NCI-H460 (cell line): ENCODE measurements at places on chromosomes 4 and X.

DNA sequence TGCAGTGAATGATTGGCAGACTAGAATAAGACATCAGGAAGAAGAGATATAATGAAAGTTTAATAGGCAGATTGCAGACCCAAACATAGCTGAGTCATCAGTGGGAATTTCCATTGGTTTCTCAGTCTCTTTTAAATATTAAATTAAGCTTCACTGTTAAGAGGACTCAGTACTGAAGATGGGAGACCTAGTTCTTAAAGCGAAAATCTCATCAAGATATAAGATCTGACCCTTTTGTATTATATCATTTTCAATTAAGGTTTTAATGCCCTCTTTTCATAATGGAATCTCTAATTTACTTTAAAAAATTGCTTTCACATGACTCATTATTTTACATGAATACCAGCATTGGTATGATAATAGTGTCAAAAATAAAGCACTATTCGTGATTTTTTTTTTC, 168.9 kb upstream of the ATOH1 start:
- DNase-seq = no peak

GRCh38 chrX:69538321-69538876, 34.3 kb downstream of the NALF2 start:
- DNase-seq = peak; percentile 59

- DNase-seq = no peak
Measured at GRCh38 chr4:180909279-180909678, 1333.9 kb upstream of the TENM3 start.

GRCh38 chrX:56498756-56499155, 64.7 kb upstream of the UBQLN2 start:
- DNase-seq = no peak

- no peak for DNase-seq
Measured at GRCh38 chr4:138307319-138307718, 65.2 kb upstream of the SLC7A11 start.

DNA sequence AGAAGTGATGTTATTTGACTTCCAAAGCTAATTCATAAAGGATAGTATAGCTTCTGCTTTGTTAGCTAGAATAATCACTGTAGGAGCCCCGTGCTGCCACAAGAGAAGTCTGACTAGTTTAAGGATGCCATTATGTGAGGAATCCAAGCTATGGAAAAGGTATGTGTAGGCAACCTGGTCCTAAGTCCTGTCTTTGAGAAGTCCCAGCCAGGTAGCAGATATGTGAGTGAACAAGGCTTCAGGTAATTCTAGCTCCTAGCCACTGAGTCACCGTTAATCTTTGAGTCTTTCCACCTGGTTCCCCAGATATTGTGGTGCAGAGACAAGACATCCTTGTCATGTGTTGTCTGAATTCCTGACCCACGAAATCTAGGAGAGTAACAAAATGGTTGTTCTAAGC, 55.5 kb downstream of the BMP3 start:
- no peak for DNase-seq

GRCh38 chr4:144572660-144573059, 73.3 kb upstream of the HHIP start:
- no peak for DNase-seq

DNA sequence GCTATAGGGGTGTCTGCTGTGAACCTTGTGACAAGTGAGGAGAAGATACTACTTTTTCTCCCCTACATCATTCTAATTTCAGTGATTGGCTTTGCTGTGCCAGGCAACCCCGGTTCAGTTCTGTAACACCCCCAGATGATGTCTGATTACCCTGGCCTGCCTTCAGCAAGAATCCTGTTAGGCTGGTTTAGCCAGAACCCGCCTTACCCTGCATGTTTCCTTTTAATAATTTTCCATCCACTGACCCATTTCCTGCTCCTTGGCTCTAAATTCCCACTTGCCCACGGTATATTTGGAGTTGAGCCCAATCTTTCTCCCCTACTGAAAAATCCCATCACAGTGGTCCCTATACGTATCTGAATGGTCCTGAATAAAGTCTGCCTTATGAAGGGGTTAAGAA, 46.5 kb upstream of the HPSE start:
- DNase-seq = no peak
